ENCODE measurements at places on chromosomes 4 and X.
A peak's percentile ranks its signal among the peaks of the same experiment; 100 is the strongest.

DNA sequence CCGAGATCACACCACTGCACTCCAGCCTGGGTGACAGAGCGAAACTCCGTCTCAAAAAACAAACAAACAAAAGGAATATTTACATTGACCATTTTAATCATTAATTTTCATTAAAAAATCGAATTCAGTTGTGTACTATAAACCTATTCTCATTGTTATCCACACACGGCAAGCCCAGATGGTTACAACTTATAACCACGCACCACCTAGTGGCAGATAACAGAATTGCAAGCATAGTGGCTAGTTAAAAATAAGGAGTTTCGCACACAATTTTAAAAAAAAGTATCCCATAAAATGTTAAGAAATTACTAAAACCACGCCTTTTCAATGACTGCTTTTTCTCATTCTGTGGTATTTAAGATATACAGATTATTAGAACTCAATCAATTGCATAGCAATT, 25.4 kb downstream of the MBNL3 start:
- peak; percentile 66 for DNase-seq

- DNase-seq, result peak; percentile 75
Observed at GRCh38 chrX:102345916-102346315, 93.9 kb downstream of the NXF2B start.

DNA sequence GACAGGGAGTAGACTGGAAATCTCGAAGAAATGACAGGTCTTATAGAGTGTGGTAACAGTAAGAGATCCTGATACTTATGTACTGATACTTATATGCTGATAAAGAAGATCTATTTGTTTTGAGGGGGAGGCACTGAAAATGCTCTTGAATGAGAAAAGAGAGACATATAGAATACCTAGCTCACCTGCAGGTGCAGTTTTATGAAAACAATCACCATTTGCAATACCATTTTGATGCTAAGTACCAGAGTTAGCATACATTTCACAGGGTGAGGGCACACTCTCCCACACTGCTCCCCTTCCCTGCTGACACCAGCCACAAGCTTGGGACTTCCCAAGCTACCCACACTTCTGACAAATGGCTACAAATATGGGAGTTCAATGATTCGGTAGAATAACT, 1490.1 kb upstream of the IGFBP7 start:
- DNase-seq, result peak; percentile 54

- peak; percentile 76 for DNase-seq
Observed at GRCh38 chrX:46573331-46573891, at the start of gene CHST7. CHST7 (plus strand) TSS chrX:46573765; CDS start chrX:46573932, 167 bp downstream.

DNA sequence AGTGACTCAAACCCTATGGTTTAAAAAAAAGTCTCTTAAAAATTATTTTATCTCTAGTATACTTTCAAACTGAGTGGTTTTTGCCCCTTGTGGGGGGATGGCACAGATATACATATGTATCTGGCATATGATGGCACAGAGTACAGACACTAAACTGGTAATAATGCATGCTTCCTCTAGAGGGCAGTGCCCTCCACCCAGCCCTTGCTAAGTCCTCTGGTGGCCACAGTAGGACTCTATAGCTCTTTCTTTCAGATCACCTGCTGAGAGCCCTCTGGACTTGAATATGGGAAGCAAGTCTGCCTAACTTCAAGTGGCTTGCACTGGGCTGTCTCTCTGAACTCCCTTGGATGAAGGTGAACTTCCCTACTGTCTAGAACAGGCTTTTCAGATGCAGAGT, 66.3 kb downstream of the TSPAN7 start:
- DNase-seq, result peak; percentile 76

- peak; percentile 57 for DNase-seq
Observed at GRCh38 chr4:179709961-179710624, 2267.9 kb upstream of the AGA start.

- no peak for DNase-seq
Observed at GRCh38 chr4:5213087-5213595, 161.9 kb downstream of the STK32B start.

DNA sequence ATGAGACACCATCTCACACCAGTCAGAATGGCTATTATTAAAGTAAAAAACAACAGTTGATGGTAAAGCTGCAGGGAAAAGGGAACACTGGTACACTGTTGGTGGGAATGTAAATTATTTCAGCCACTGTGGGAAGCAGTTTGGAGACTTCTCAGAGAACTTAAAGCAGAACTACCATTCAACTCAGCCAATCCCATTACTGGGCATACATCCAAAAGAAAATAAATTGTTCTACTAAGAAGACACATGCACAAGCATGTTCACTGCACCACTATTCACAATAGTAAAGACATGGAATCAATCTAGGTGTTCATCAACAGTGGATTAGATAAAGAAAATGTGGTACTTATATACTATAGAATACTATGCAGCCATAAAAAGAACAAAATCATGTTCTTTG, 135.0 kb downstream of the REELD1 start:
- DNase-seq, result no peak

DNA sequence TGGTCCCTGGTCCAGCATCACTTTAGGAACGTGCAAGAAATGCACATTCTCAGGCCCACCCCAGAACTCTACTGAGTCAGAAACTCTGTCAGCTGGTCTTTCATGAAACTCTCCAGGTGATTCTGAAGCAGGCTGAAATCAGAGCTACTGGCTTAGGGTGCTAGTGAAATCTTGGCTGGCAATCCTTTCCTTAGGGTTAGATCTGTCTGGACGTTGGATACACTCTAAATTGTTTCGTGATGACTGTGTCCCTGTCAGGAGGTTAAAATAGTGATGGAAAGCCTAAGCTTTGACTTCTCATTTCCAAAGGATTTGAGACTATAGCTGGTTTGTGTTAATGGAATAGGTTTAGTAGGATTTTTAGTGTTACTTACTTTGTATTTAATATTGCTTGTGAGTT, 99.1 kb downstream of the ARHGAP10 start:
- no peak for DNase-seq

DNA sequence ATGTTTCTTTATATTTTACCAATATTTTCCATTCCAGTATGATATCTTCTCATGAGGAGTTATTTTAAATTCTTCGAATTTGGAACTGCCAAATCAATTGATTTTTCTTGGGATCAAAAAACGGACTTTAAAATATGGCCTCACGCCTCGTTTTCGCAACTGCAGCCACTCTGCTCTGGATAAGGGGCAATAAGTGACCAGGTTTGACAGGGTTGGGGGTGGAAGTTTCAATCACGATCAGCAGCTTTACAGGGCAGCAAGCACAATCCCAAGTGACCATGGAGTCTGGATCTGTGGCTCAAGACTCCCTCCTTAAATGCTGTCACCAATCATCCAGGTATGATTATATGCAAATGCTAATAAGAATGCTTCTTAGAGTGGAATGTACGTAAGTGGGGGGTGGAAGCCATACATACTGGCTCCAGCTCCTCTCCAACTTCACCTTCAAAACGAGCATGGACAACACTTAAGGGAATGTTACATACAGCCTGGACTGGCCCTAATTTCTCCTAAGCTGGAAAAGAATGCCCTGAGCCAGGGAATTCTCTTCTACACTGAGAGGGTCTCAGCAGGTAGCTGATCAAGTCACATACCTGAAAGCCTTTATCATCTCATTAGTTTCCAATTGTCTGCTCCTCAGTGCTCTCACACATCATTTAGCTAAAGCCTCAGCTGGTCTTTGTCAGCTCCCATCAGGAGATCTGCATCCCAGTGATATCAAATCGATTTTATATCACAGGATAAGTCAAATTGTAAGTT, 176.9 kb upstream of the DCAF8L1 start:
- peak; percentile 43 for DNase-seq

DNA sequence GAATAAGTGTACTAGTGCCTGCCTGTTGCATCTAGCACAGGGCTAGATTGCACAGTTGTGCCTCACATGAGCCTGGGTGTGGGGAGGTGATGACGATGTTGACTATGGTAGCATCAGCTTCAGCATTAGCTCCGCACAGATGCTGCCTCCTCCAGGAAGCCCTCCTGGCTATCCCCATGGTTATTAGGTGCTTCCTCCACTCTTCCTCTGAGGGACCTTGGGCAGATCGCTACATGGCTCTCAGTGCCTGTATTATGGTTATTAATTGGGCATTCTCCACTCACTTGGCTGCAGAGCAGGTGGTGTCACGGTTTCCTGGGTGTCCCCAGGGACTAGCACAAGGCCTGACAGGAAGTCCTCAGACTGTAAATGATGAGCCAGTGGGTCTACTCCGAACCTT, 325.6 kb downstream of the ARHGAP10 start:
- no peak for DNase-seq

Measured in GM23338 (cell line).